ENCODE measurements at places on chromosomes 2 and 18.

DNA sequence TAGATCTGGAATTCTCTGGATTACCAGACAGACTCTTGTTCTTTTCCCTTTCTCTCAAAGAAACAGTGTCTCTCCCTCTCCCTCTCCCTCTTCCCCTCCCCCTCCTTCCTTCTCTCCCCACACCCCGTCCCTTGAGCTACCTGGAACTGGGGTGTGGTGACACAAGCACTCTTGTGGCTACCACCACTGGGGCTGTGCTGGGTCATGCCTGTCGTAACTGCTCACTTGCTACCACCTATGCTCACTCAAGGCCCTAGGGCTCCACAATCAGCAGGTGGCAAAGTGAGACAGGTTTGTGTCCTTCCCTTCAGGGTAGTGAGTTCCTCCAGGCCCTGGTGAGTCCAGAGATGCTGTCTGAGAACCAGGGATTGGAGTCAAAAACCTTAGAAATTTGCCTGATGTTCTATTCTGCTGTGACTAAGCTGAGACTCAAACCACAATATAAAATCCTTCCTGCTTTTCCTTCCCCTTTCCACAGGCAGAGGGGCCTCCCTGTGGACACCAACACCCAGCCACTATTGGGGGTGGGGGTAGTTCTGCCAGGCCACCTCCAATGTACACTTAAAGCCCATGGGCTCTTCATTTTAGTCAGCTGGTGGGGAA lies 70.8 kb downstream of the OXER1 start:
- peak; percentile 1 for DNase-seq

- DNase-seq, result no peak
Observed at GRCh38 chr18:74692367-74693013, 94.8 kb downstream of the ZNF407 start.

DNA sequence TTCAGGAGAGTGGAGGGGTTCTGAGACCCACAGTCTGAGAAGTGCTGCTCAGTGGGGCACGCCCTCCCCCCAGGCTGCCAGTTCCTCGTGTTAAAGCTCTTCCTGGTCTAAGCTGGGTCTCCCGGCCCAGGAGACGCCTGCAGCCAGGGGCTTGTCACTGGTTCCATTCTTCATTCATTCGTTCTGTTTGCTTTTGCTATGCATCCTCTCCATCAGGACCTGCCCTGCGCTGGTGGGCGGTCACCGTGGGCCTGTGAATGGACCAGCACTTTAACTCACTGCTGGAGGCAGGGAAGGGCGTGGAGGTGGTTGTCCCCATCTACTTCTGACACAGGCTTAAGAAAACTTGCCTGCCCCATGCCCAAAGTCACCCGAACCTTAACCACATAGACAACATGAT lies 272.8 kb upstream of the HDAC4 start:
- DNase-seq, result no peak

- DNase-seq, result no peak
Observed at GRCh38 chr2:237885111-237885930, 25.9 kb downstream of the RAMP1 start.

- DNase-seq, result no peak
Observed at GRCh38 chr2:26074676-26075075, 40.8 kb downstream of the RAB10 start.

GRCh38 chr2:105338020-105338385 lies 663 bp downstream of the C2orf49 start:
- DNase-seq, result no peak

DNA sequence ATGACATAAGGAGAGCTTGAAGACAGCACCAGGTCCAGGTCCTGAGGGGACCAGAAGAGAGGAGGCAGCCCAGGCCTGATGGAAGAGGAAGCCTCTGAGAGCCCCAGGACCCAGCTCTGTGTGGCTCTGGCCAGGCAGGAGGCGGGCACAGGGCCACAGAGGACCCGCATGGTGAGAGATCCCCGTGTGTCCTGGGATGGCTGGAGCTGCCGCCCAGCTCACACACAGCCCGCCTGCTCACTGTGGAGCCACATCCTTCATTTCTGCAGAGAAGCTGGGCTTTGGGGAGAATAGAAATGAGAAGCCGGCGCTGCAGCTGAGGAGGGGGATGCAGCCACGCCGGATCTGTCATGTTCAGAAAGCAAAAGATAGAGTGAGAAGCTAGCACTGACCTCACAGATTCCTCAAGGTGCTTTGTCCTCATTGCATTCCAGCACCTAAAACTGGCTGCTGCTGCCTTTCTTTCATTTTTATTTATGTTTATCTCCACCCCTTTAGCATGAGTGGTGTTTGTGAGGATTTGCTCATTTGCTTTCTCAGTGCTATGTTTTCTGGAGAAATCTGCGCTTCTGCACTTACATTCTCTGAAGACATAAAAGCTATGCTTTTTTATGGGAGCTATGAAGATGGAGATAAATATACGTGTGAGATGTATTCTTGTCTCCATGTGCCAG lies 307.6 kb upstream of the MYT1L start:
- DNase-seq, result no peak
